Midbrain (tissue), 1 donor: ENCODE measurements at places on chromosomes 7 and 10.

DNA sequence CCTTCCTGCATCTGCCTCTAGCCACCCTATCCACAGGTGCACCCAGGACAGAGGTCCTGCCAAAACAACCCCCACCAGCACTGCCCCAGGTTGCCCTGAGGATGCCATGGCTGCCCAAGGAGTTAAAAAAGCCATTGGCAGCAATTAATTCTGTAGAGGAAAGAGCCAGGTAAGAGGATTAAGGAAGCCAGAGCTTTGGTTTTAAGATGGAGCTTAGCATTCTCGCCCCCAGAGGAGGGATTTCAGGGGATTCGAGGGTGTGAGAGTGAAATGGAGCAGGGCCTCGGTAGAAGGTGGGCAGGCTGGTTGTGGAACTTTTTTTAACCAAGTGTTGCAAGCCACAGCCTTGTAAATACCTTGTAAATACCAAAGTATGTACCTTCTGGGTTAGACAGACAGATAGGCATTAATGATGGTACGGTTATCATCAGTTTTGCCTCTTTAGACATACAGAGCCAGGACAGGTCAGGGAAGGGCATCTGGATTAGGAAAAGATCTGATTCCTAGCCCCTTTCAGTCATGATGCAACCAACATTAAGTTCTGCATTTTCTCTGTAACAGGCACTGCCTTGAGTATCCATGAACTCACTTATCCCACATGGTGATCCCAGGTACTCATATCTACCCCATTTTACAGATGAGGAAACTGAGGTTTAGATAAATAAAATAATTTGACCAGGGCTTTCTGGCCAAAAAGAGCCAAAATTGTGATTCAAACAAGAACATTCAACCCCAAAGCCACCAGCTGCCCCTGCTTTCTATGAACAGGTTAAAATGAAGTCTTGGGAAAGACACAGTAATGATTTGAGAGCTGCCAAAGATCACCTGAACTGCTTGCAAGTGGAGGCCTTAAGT is 120.7 kb upstream of the PPIF start:
- DNase-seq, result no peak

GRCh38 chr10:123287594-123288247 is 133.5 kb downstream of the BUB3 start:
- DNase-seq, result no peak

DNA sequence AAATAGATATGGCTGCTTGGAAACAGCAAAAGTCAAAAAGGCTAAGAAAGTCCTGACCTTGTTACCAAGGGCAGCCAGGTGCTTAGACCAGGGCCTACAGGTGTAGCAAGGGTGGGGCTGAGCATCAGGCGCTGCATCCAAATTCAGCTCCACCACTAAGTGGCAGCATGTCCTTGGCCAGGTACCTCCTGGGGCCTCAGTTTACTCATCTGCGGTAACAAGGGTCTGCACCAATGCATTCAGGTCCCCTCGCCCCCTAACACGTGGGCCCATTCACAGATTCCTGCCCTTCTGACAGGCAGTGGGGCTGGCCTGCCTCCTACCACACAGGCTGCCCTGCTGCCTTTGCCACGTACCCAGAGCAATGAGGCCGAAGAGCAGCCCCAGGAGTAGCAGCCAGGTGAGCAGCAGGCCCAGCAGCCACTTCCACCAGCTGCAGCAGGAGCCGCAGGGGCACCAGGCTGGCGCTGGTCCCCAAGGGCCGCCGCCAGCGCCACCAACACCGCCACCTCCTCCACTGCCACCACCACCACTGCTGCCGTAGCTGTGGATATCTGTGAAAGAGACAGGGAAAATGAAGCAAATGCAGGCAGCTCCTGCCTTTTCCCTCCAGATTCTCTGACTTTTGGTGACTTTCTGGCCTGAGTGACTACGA is 28.9 kb downstream of the COL17A1 start:
- no peak for DNase-seq

DNA sequence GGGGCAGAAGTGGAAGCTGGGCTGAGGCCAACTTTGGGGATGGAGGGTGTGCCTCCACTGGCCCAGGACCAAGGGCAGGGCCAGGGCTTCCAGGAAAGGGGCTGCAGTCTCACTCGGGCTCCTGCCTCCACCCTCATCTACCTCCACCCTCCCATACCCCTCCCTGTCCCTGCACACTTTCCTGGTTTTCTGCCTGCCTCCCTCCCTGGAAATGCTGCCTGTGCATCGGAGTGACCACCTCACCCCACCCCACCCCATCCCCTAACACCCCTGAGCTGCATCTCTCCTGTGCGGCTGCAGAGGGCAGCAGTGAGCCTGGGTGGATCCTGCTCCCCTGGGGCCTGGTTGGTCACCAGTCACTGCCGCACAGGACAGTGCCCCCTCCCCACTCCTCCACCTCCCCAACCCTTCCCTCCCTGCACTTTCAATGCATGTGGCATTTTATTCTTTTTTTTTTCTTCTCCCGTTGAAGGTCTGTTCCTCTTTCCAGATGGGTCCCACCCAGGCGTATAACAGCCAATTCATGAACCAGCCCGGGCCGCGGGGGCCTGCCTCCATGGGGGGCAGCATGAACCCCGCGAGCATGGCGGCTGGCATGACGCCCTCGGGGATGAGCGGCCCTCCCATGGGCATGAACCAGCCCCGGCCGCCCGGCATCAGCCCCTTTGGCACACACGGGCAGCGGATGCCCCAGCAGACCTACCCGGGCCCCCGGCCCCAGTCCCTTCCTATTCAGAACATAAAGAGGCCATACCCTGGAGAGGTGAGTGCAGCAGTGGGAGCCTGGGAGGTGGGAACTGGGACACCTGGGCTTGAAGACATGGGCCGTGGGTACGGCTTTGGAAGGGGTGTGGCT is 54.1 kb upstream of the PPIF start:
- DNase-seq, result peak; percentile 48

GRCh38 chr10:44132361-44133289 is 252.3 kb downstream of the CXCL12 start:
- DNase-seq, result no peak

GRCh38 chr7:30642789-30643188 is 39.5 kb downstream of the CRHR2 start:
- no peak for DNase-seq

- no peak for DNase-seq
Measured at GRCh38 chr10:14712991-14713424, 61.7 kb downstream of the FAM107B start.

- DNase-seq, result no peak
Measured at GRCh38 chr10:119364645-119365600, 157.6 kb downstream of the GRK5 start.

DNA sequence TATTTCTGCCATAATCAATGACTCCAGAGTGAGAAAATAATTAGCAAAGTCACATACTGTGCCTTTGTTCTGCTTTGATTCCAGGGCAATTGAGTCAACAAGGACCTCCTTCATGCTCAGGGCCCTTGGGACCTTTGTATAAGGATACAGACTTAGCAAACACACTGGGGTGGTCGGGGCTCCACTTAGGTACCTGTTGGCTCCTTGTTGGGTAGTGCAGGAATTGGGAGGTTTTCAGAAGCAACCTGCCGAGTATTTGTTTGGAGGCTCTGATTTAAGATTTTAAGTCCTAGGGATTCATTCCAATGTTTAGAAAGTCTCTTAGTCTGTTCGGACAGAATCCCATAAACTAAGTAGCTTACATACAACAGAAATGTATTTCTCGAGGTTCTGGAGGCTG is 3.0 kb downstream of the ADCK2 start:
- DNase-seq, result no peak

GRCh38 chr10:58239561-58240169 is 28.0 kb downstream of the IPMK start:
- no peak for DNase-seq

DNA sequence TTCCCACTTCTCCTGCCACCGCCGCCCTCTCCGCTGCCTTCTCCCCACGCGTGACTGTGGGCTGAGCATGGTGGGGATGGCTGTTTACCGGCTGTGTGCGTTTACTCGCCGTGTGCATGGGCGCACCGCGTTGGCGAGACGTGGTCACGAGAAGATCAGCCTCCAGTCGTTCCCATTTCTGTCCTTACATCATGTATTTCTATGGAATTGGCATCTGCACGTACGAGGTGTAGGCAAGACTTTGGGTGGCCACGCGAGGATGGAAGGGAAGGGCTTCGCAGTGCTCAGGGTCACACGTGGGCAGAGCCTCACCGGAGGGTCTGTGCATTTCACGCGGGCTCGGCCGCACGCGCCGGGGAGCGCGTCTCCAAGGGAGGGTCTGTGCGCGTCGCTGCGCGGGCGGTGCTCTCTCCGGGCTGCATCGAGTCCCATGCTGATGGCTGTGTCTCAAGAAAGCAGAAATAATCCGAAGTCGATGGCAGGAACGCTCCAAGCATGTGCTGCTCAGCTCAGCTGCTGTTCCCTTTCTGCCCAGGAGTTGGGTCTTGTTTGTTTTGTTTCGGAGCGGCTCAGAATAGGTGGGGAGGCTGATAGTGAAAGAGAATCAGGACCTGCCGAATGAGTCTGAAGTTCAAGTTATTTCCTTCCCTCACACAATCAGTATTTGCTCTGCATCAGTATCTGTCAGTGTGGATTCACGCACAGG is 973 bp downstream of the CAMK1D start:
- peak; percentile 26 for DNase-seq

- no peak for DNase-seq
Measured at GRCh38 chr10:119652361-119652730, 1.2 kb downstream of the BAG3 start.

GRCh38 chr7:82624965-82625364 is 181.4 kb upstream of the CACNA2D1 start:
- DNase-seq, result no peak

DNA sequence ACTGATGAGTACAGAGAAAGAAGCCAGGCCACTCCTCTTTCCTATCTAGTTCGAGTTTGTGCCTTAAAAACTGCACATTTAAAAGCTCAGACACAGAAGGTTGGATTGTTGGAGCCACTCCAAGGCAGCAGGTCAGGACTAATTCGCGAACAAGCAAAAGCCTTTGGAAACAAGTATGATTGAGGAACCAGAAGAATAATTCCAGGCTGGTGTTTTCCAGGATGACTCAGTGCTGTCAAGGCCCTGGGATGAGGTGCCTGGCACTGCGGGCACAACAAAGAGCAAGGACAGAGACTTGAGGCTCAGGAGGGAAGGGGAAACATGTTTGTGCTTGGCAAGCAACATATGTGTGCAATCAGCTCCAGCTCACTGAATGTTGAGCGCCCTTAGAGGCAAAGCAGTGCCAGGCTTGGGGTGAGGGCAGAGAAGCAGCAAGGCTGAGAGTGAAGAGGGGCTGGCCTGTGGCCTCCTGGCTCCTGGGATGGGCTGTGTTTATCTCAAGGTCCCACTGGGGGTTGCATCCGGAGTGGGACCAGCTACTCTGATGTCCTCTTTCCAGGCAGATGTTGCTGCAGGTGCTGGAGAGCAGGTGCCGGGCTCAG is 44.1 kb downstream of the VSTM4 start:
- no peak for DNase-seq

DNA sequence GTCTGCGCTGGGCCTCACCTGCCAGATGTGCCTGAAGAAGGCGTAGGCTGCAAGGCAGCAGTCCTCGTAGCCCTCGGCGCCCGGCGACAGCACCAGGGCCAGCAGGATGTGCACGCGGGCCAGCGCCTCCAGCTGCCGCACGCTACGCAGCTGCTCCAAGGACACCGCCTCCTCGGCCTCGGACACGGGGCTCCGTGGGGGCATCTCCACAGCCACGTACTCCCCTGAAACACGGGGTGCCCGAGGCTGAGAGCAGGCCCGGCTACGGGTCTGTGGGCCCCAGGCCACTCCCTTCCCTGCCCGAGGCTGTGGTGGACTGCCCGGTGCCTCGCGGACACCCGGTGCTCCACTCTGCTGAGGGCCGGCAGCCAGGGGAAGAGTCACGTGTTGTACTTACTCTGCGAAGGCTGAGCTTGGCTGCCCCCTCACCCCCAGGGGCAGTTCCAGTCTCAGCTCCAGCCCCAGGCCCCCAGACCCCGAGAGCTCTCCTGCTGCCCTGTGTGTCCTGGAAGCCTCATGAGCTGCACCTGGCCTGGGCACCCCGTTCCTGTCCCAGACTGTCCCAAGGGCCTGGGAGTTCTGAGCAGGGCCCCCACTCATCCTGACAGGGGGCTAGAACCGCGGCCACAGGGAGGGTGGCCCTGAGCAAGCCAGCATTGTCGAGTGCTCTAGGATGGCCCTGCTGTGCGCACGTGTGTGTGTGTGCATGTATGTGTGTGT is 62.8 kb downstream of the CFAP46 start:
- DNase-seq, result no peak

DNA sequence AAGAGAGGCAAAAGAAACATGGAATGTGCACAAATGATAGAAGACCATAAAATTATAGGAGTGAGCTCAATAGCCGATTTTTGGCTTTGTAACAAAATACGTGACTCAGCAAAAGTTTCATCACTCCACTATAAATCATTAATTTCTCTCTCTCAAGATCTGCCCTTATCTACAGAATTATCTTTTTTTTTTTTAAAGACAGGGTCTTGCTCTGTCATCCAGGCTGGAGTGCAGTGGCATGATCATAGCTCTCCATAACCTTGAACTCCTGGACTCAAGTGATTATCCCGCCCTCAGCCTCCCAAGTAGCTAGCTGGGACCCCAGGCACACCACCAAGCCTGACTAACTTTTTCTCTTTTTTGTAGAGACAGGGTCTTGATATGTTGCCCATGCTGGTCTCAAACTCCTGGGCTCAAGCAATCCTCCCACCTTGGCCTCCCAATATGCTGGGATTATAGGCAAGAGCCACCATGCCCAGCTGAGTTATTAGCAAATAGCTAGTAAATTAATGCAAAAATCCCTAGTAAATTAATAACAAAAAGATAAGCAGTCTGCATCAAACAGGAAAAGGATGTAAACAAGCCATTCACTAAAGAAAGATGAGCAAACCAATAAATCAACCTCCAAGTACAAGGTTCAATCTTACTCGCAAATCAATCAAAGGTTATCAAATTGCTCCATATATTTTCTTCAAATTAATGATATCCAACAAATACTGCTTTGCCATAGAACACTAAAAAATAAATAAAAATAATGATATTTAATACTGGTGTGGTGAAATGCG is 450.7 kb downstream of the PARD3 start:
- no peak for DNase-seq

DNA sequence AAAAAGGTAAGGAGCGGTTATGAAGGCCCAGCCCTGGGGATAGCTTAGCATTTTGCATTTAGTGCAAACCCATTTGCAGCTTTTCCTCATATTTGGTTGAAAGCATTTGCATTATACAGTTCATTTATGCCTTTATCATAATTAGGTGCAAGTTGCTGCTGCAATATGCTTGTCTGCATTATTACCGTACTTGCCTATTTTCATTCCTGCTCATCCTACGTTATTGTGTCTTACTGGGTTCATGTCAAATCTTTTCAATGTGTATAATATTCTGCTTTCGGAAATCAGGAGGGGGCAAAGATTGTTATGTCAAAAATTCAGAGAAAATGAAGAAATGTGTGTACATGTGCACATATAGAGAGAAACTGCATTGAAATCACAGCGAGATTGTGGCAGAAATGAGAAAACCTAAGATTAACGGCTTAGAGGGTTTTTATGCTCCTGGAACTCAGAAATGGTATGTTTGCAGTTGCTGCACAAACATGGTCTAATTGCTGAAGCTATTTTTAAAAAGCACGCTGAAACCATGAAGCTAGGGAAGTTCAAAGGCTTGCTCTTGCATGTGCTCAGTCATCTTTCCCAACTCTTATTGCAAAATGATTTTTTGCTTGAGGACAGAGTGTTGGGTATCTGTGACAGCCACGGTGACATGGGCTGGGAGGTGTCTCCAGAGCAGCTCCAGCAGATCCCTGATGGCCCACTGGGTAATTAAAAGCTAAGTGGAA is 613.2 kb downstream of the SDK1 start:
- DNase-seq, result no peak

- no peak for DNase-seq
Measured at GRCh38 chr7:27202862-27203134, 2.9 kb upstream of the HOXA13 start.
